Mucosa of gallbladder (tissue), 1 donor: ENCODE measurements at places on chromosomes 3 and 15. TPM values are rescaled to one million over a fixed set of nuclear protein-coding genes. Genes with fewer than 3 reads are reported as not detected.

The MYO5C gene
- 40.1 TPM for total RNA-seq

- DNase-seq: no peak
These were observed 35.6 kb upstream of the CD96 start for GRCh38 chr3:111506435-111506834.

GRCh38 chr15:98412852-98413251, 235.5 kb upstream of the IGF1R start:
- DNase-seq: no peak

- no peak for DNase-seq
These were observed 186.3 kb downstream of the FEZF2 start for GRCh38 chr3:62187022-62187431.

The PEX5L gene
- 0.23 TPM for total RNA-seq

The ULK4 gene
- 9.8 TPM for total RNA-seq

The ARID3B gene
- total RNA-seq: 6.8 TPM

DNA sequence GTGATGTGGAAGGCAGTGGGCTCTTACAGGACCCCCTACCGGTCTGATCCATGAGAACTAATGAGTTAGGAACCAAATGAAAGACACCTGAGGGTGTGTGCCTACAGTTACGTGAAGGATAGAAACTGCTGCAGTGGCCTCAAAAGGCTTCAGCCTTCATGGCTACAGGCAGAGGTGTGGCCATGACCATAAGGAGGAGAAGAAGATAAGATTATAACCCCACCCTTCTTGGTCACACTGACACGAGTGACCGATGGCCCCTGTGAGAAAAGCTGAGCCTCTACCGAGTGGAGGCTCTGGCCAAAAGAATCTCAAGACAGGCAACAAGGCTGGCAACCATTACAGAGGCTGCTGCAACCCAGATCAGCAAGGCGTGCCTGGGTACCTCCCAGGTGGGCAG, 6.3 kb downstream of the RFT1 start:
- DNase-seq: no peak

The ZBTB47 gene
- 41.2 TPM for total RNA-seq

DNA sequence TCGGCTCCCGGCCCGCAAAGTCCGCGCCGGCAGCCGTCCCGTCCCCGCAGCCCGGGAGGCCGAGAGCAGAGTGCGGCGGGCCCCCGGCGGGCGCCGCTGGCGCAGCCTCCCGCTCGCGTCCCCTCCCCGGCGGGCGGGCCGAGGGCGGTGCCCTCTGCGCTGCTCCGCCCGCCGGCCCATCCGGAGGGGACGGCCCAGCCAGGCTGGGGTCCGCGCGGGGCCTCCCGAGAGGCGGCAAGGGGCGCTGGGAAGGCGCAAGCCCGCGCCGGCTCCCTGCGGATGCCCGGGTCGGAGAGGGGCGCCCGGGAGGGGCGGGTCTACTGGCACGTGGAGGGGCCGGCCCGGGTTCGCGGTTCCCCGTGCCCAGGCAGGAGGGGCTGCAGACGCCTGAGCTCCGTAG, at the start of the genes CLCN2 and POLR2H:
Gene CLCN2, minus strand, starts transcription at position 74 of the 400 bp plus-strand sequence. CDS start 126 bp downstream, outside the sequence.
Gene POLR2H, plus strand, starts transcription at position 179 of the 400 bp plus-strand sequence. CDS start 1,783 bp downstream, outside the sequence.
- DNase-seq: no peak

- DNase-seq: no peak
These were observed 98.0 kb upstream of the SLC6A6 start for GRCh38 chr3:14304101-14305045.

GRCh38 chr3:72814308-72814707, 33.9 kb downstream of the SHQ1 start:
- no peak for DNase-seq

The RFX7 gene
- total RNA-seq: 15.9 TPM

The CNTN4 gene
- total RNA-seq: 5.2 TPM

DNA sequence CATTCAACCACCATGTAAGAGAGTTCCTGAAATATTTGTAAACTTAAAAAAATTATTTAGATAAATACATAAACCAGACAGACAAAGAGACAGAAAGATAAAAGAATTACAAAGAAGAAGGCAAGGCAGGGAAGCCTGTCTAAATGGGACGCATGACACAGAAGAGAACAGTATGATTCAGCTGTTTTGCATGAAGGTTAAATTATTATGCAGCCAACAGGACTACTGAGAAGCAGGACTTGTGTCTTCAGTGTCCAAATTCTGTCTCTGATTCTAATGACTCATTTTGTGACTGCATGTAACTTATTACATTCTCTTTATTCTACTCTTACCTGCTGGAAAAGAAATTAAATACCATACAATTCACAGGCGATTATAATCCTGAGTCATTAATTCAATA, 340.4 kb upstream of the KCNMB2 start:
- no peak for DNase-seq

DNA sequence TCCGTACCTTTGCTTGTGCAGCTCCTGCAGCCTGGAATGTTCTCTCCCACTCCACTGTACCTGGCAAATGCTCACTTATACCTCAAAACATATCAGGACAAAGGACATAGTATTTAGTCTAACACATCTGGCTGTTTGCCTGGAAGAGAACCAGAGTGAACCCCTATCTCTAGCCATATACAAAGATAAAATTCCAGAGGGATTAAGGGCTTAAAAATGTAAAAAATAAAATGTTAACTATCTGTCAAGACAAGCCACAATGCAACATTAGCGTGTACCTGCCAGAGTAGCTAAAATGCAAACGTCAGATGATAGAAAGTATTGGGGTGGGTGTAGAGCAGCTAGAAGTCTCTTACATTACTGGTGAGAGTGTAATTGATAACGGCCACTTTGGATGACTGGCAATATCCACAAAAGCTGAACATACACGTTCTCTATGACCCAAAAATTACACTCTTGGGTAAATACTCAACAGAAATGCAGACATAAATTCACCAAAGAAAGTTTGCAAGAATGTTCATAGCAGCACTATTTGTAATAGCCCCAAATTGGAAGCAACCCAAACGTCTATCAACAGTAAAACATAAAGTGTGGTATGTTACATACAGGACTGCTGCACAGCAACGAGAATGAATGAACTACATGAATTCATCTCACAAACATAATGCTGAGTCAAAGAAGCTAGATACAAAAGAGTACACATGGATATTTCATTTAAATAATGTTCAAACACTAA, 18.2 kb upstream of the ADPGK start:
- DNase-seq: no peak

DNA sequence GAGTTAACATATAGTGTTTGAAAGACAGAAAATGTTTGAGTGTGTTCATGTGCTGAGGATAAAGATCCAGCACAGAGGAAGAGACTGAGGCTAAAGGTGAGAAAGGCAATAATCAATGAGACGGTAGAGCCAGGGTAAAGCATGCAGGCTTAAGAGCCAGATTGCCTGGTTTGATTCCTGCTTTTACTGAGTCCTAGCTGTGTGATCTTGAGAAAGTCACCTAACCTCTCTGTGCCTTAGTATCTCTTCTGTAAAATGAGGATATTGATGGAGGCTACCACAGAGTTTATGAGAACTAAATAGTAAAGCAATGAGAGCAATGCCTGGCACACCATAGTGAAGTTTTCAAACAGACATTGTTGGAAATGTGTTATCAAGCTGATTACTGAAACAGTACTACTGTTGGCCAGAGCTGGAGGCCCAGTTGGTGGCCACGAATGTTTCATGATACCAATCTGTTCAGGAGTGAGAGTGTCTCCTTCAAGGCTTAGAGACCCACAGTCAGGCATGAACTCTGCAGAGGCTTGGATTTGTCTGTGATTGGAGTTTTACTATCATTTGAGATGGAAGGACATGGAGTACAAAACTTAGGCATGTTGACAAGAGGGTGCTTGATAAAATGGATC, 26.8 kb downstream of the IL16 start:
- DNase-seq: no peak

DNA sequence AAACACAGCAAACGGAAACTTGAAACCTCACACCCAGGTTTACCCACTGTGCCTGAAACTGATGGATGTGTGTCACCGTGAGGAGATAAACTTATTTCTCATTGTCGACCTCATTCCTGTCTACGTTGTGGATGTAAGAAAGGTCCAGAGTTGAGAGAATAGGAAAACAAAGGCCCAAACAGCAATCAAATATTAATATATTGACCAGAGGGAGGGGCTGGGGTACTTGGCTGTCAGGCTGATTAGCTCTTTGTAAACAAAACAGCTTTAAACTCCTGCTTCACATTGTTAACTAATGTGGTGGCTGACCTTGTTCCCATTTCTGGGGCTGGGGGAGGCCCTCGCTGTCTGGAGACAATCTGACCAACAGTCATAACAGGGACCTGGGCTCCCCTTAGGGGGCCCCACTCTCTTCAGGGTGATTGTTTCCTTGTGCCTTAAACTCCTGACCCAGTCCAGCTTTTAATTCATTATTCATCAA, 937.6 kb downstream of the MCTP2 start:
- no peak for DNase-seq

GRCh38 chr3:14780927-14781507, 37.7 kb upstream of the FGD5 start:
- DNase-seq: peak; percentile 67

- no peak for DNase-seq
These were observed 402.2 kb upstream of the PROK2 start for GRCh38 chr3:72187131-72187530.

- no peak for DNase-seq
These were observed 47.3 kb downstream of the AQP9 start for GRCh38 chr15:58185439-58185838.

GRCh38 chr3:142987080-142987700, 14.2 kb upstream of the U2SURP start:
- no peak for DNase-seq

The PPP1R14D gene
- 23.4 TPM for total RNA-seq

DNA sequence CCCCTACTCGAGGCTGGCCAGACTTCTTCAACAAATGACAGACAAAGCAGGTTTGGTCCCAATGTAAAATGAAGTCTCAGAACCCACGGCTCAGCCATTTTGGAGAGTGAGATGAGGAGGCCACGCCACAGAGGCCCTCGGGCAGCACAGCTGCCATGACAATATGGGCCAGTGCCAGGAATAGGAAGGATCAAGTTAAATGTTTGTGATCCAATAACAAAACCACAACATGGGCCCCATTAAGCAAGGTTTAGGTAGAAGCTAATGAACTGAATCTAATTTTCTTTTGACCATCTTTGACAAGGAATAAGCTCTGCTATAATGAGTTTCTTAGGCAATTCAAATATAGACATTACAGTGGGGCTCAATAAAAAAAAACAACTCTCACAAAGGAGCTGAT, 52.6 kb downstream of the RFTN1 start:
- no peak for DNase-seq

The ISL2 gene
- 0.86 TPM for total RNA-seq

GRCh38 chr3:112505907-112506306, 6.6 kb upstream of the BTLA start:
- DNase-seq: no peak

DNA sequence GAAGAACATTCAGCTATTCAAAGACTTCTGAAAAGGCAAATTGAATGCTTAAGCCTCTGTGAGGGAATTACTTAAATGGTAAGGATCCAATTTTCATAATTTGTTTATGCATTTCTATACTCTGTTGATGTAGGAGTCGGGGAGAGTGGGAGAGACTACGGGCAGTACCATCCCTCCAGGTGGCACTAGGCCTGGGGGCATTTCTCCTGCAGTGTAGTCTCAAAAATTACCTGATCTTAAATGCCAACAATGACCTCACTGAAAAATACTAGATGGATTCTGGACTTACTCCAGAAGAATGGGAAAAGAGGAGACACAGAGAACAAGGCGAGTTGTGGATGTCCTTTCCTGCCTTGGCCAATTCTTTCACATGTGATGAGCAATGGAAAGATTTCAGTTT, 77.8 kb upstream of the PLXND1 start:
- no peak for DNase-seq

GRCh38 chr3:134527037-134527436, 41.2 kb downstream of the CEP63 start:
- DNase-seq: no peak

DNA sequence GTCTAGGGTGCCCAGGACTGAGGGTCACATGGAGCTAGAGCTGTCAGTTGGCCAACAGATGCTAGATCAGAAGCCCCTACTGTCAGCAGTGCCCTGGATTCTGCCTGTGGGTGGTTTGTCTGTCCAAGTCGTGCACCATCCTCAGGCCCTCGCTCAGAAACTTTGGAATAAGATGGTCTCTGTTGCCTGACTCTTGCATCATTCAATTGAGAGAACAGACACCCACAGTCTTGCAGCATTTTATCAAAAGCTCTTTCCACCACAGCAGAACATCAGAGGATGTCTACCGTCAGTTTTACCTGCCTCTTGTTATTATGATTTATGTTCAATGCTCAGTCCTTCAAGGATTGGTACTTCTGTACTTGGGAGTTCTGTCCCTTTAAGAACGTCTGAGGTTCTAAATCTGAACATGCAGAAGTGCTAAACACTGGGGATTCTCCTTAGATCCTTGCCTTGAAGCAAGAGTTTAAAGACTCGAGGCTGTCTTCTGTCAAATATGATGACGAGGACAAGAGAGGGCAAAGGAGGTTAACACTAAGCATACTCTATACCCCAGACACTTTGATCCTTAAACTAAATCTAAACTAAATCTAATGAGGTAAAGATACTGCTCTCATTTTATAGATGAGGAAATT, 4.8 kb downstream of the AQP9 start:
- DNase-seq: no peak

The C3orf70 gene
- total RNA-seq: 20.0 TPM

DNA sequence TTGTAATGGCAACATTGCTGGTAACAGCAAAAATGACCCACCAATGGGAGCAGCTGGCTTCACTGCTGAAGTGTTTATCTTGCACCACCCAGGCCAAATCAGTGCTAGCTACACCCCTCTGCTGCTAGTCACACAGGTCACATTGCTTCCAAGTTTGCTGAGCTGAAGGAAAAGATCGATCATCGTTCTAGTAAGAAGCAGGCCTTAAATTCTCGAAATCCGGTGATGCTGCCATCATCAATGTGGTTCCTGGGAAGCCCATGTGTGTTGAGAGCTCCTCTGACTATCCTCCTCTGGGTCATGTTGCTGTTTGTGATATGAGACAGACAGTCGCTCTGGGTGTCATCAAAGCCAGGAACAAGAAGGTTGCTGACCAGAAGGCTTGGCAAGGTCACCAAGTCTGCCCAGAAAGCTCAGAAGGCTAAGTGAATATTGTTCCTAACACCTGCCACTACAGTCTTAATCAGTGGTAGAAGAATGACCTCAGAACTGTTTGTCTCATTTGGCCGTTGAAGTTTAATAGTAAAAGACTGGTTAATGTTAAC, 21.2 kb downstream of the TM4SF4 start:
- DNase-seq: no peak

GRCh38 chr3:127787071-127787490, 35.2 kb downstream of the MGLL start:
- DNase-seq: peak; percentile 52

DNA sequence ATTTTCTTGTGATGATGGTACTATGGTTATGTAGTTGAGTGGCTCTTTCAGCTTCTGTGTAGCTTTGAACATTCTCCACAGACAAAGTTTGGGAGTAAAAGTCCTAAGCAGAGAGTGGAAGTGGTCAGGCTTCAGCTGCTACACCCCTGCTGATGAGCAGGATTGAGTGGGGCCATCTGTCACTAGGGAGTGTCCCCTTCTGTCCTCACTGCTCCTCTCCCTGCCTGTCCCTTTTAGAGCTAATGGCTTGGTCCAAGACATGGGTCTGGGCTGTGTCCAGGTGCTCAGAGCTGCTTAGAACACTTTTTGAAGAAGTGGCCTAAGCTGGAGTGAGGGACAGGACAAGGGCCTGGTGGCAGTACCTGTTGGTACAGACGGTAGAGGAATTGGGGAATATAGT, 15.1 kb downstream of the MYZAP start:
- DNase-seq: no peak

- DNase-seq: no peak
These were observed 132.3 kb upstream of the ABHD17C start for GRCh38 chr15:80562846-80563245.

GRCh38 chr15:64740311-64741170, 34.8 kb downstream of the RBPMS2 start:
- peak; percentile 52 for DNase-seq

The MUC13 gene
- 248 TPM for total RNA-seq
